ENCODE measurements at places on chromosomes 1 and 21.
A peak's percentile ranks its signal among the peaks of the same experiment; 100 is the strongest.

DNA sequence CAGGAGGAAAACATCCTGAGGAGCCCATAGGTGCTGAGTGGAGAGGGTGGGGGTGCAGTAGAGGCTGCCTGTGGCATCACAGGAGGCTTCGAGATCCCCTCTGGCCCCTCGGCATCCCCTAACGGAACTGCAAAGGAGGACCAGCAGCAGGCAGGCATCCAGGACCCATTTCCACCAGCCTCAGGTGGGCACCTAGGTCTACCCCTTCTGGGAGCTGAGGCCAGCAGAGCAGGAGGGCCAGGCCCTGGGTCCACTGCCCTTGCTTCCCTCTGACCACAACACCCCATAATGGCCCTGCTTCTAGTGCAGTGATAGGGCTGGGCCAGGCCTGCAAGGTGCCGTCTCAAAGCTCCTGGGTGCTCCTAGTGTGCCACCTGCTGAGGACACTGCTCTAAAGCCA lies 723.0 kb downstream of the PTPRU start:
- DNase-seq = no peak

DNA sequence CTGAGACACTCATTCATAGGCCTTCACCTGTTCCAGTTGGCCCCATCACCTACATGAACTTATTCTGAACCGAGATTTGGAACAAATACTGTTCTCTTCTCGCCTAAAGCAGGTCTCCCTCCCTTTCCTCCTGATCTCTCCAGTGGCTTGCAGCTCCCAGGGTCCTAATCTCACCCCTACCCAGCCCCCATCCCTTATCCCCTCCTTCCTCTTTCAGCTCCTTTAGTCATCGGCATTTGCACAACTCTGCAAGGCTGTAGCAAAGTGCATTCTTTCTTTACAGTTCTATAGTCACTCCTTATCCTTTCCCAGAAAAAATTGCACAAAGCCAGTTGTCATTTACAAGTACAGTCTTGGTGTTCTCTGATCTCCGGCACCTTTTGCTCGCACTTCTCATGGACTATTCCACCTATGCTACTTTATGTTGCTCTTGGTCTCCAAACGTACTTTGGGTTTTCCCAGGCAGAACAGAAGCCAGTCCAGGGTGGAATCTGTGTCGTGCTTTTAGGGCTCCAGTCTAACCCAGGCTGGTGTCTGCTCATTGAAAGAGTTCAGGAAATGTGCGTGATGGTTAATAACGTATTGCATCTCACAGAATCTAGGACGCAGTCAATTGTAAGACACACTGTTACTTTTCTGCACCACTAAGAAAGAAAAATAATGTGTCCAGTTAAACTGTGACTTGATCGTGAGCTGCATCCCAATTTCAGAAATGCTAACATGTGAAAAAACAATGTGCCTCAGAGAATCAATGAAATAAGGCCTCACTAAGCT lies 965 bp downstream of the ABCA4 start:
- DNase-seq = no peak

- no peak for DNase-seq
These were observed 1671.1 kb downstream of the MRPL39 start for GRCh38 chr21:23936224-23936623.

- DNase-seq = peak; percentile 67
These were observed 3.1 kb downstream of the ESPN start for GRCh38 chr1:6427441-6428390.

GRCh38 chr1:158203693-158204457 lies 23.2 kb downstream of the CD1D start:
- DNase-seq = no peak

GRCh38 chr1:29592731-29593130 lies 356.4 kb downstream of the PTPRU start:
- DNase-seq = no peak
